ENCODE measurements at places on chromosomes 5 and 9.

- DNase-seq = no peak
Observed at GRCh38 chr5:52895572-52896413, 93.4 kb upstream of the ITGA2 start.

GRCh38 chr5:175656966-175657365 is 905 bp upstream of the HRH2 start:
- DNase-seq = no peak

GRCh38 chr9:76531231-76531780 is 72.3 kb downstream of the GCNT1 start:
- no peak for DNase-seq

GRCh38 chr5:172646716-172647285 is 5.7 kb downstream of the NEURL1B start:
- DNase-seq = no peak

GRCh38 chr5:143355710-143356109 is 47.8 kb downstream of the NR3C1 start:
- DNase-seq = peak; percentile 66

DNA sequence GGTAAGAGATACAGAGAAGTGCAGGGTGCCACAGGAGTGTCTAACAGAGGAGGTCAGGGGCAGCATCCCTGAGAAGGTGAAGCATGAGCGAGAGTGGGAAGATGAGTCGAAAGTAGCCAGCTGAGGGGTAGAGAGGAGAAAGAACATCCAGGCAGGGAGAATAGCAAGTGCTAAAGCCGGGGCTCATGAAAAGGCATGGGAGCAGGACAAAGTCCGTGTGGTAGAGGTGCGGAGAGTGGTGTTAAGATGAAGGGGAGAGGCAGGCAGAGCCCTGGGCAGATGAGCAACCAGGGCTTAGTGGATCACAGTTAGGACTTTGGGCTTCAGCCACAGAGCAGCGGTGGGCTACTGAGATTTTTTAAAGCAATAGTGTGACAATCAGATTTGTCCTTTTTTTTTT is 10.5 kb downstream of the SLC22A5 start:
- DNase-seq = no peak

DNA sequence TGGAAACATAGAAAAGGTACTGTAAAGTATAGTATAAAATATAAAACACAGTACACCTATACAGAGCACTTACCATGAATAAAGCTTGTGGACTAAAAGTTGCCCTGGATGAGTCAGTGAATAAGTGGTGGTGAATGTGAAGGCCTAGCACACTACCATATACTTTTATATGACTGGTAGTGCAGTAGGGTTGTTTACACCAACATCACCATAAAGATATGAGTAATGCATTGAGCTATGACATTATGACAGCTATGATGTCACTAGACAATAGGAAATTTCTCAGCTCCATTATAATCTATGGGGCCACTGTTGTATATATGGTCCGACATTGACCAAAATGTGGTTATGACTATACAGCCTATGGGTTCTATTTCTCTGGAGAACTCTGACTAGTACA is 291.8 kb upstream of the ACTBL2 start:
- no peak for DNase-seq

- DNase-seq = no peak
Observed at GRCh38 chr9:107007402-107007801, 144.4 kb downstream of the ZNF462 start.

DNA sequence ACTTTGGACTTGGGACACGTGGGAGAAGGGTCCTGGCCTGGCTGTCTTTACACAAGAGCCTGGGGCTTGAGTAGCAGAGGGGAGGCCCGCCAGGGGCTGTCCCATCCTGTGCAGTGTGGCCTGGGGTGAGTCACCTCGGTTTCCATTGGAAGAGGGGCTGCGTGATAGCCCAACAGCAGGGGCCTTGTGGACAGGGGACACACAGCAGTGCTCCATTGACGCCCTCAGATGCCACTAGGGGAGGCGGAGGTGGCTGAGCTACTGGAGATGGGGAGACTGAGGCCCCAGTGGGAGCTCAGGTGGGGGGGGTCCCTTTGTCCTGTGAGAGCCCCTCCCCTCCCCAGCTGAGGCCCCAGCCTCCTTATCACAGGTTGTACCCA is 50.0 kb upstream of the RNU6ATAC start:
- no peak for DNase-seq

DNA sequence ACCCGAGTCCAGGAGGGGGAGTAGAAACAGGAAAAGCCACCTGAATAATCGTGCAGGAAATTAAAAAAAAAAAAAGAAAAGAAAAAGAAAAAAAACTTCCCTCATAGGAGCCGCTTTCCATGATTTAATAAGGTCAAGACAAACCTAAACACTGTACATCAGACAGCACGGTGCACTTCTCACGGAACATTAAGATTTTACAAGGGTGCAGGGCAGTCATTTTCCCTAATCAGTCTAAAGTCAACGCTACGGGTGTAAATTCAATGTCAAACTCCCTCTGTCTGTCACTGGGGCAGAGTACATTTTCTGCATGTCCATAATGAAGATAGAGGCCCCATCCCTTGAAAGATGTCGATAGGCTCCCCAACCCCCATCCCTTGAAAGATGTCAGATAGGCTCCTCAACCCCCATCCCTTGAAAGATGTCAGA is 139.7 kb downstream of the TSSK1B start:
- DNase-seq = no peak

DNA sequence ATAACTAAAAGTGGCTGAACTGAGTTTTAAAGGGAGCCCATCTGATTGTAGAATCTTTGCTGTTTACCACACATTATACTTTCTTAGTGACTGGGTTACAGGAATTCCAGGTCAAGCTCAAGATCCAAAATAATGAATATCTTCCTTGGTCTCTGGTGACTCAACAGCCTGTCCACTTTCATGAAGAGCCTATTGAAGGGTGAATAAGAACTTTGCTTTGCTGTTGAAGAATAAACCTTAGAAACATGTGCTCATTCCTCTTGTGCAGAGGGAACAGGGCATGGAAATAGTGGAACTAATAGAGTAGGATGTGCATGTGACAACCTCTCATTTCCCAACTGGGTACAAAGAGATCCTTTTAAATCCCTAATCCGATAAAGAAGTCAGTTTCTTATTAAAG is 21.4 kb downstream of the ALDH1A1 start:
- no peak for DNase-seq

DNA sequence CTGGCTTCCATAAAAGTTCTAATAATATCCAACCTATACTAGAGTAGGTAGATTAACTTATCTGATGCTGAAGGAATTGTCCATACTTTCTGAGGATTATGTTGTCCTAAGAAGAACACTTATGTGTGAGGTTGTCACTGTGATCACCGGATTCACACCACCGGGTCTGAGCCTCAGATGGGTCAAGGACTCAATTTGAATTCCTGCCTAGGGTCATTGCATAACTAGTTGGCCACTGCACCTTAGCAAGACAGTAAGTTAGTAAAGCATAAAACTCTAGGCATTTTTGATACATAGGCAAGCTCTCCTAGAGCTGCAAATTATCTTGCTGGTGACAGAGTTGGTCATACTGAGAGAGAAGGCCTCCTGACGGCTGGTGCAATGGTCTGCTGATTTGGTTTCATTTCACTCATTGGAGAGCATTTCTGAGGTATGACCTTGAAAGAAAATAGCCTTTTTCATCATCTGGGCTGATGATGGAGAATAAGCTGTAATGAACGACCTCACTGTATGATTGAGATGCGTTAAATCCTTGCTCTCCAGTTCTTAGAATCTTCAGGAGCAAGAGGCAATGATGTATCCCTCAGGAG is 72.0 kb upstream of the CKMT2 start:
- DNase-seq = no peak

DNA sequence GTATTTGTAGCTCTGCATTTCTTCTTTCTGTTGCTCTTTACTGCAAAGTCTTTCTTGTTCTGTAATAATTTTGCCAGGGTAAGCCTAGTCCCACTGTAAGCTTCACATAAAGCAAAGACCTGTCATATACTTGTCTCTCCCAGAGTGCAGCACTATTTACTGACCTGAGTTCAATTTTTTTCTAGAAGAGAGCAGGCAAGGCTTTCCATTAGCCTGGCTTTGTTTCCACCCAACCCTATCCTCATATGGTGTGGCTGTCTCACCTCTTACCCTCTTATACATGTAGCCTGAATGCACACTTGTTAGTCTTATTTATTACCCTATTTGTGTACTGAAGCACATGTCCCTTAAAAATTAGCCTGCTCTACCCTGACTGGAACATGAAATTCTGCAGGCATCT is 170.4 kb downstream of the EFNA5 start:
- no peak for DNase-seq

DNA sequence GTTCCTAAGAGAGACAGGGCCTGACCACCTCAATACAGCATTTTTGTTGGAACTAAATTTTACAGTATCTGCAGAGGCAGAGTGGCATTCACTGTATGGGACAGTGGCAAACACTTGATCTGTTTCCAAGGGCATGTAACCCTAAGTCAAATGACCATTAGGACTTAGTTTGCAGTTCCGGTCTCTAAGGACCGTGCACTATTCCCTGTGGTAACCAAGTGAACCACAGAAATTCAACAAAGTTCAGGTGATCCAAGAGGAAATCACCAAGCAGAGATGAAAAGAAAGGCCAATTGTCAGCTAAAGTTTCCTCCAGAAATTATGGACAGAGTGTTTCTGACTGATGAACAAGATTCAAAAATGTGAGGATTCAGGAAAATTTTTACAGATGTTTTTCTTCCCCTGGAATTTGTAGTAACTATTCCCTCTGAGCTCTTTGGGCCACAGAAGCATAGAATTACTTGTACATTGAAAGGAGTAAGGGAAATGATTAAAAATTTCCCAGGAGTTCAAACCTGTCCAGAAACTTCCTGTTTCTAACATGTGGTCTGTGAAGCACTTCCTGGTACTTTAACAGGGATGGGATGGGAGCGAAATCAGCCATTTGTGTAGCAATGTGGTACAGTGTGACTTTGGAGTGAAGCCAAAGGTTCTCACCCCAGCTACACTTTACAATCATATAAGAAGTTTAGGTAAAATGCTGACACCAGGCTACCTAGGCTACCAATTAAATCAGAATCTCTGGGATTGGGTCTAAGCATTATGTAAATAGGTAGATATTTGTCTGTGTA is 266.1 kb upstream of the MAP3K1 start:
- no peak for DNase-seq

DNA sequence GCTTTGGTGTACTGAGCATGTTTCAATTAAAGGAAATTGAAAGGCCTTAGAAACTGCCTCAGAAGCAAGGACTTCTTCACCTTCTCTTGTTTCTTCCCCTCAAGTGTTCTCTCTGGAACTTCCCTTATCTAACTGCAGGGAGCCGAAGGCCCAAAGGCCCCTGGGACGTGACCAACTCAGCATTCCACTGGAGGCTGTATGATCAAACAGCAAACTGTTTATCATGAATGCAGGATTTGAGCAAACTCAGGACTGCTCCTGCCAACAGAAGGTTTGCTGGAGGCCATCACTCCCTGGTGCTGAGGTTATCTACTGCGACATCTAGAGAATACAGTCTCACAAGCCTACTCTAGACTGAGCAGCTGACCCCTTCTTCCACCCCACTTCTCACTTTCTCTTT is 4.8 kb upstream of the CDH10 start:
- no peak for DNase-seq

- DNase-seq = no peak
Observed at GRCh38 chr9:87498046-87498810, 561 bp downstream of the DAPK1 start.

DNA sequence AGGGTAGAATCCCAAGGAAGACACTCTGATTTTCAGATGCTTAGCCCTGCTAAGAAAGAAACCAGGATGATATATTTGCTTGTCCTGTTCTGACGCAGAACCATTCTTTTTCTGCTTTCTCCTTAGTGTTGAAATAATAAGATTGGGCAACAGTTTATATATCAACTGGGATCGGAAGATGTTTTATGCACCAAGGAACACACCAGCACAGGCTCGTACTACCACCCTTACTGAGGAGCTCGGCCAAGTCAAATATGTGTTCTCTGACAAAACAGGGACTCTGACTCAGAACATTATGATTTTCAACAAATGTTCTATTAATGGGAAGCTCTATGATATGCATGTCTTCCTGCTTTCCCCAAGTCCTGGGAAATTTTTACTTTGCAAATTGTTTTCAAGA is 19.0 kb upstream of the RUSC2 start:
- DNase-seq = no peak

GRCh38 chr9:19939734-19940278 is 151.0 kb upstream of the SLC24A2 start:
- no peak for DNase-seq

DNA sequence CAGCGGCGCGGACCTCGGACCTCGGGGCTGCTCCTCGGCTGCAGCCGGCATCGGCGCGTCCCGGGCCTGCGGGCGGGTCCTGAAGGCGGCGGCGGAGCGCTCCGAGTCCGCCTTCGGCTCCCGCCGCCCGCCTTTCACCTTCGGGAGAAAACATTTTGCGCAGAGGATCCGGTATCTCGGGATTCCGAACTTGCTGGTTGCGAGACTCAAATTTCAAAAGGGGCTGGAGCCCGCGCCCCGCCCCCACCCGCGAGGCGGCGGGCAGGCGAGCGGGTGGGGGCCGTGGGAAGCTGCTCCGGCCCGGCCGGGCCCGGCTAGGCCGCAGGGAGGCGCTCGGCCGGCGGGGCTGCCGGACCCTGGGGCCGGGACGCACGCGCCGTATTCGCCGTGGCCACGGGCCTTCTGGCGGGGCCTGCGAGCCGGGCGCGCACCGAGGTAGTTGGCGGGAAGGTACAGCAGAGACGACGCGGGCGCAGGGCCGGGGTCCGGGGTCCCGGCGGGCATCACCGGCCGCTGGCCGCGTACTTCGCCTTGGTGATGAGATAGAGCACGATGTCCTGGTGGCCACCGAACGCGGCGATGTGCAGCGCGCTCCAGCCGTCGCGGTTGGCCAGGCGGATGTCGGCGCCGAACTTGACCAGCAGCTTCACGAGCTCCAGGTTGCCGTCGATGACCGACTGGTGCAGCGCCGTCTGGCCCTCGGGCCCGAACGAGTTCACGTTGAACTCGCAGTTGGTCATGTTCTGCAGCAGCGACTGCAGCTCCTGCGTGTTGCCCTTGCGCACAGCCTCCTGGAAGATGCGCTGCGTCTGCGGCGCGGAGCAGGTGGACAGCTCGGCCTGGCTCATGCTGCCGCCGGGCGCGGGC is 757 bp downstream of the NRARP start:
- no peak for DNase-seq

DNA sequence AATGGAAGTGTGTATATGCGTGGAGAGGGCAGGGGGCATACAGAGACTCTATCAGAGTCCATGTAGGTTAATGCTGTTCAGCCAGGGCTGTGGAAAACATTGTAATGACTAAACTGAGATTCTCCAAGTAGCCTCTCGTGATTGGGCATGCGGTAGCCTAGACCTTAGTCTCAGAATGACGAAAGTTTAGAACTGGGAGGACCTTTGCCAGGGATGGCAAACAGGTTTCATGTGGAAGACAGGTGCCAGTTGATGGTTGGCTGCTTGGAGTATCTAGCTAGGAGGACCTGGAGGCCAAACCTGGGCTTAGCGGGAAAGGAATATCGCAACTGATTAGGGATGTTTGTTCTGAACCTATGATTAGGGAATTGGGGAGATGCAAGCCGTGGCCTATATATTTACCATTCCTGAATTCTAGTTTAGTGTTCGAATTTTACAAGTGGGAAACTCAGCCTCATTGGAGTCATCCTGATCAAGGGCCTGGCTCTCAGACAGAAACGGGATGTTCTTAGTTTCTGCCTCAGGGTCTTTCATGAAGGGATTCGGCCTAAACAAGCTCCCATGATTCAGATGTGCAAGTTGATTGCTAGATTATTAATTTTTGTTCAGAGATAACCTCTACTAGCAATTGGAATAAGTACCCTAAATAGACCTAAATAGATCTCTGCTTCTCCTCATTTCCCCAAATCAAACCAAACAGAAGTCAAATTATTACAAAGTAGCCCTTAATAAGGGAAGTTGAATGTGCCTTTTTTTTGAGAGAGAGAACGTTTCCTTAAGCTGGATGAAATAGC is 26.8 kb upstream of the TJP2 start:
- no peak for DNase-seq

- DNase-seq = no peak
Observed at GRCh38 chr5:175344331-175345195, 99.4 kb downstream of the DRD1 start.
